WERI-Rb-1 (cell line): ENCODE measurements at places on chromosomes 3 and 15.

DNA sequence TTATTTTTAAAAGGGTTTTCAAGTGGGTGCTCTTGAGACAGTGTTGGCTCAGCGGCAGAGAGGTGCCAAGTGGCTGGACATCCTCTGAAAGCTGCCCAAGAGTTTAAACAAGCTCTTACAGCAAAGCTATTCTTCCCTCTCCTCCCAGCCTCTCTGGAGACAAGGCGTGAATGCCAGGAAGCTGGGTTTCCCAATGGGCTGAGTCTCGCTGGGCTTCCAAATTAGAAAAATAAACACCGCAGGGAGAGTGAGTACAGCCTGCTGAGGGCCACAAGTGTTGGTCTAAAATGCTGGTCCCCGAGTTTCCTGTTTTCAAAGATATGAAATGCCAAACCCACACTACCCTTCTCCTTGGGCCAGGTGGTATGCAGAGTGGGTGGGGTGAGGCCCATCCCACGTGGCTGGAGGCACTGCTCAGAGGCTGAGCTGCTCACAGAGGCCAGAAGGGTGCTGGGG is 36.4 kb downstream of the ZDHHC3 start:
- no peak for DNase-seq

DNA sequence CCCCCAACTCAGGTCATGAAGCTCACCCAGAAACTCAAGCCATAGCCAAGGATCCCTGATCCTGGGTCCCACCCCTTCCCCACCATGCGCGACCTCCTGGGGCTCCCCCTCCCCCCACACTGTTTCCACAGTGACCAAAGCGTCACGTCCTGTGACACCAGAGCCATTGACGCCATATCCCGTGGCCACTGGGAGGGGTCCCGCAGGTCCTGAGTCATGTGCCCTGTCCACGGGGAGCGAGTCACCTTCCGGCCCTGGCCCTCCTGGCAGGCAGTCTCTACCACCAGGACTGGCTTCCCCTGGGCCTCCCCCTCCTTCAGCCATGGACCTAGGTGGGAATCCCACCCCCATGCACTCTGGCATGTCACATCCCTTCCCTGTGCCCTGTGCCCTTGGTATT is 15.6 kb downstream of the SEMA3F start:
- DNase-seq = no peak

DNA sequence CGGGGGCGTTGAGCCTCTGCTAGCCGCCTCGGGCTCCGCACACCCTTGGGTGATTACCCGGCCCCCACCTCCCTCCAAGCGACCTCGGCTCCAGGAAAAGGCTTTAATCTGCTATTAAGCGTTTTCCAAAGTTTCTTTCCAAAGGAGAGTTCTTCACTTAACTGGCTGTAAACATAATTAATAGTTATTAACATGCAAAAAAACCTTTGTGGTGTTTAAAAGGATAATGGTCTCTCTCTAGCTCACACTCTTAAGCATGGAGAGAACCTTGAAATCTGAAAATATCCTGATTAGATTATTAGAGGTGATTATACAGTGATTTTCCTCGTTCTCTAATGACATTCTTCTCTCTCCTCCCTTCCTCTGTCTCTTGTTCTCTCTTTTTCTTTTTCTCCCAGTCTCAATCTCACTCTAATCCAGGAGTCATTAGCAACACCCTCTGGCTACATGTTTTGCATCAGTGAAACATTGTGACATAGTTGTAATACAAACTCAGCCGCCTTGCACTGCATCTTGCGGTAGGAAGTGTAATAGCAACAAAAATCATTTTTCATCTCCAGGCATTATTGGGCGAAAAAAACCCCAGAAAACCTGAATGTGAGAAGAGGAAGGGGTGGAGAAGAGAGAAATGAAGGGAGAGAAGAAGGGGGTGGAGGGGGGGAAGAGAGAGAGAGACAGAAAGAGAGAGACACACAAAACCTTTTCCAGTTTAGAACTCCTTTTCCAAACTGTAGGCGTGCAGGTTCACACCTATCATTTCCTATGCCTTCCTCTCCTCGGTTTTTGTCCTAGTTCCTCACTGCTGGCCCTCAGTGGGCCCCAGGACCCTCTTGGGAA is 24.4 kb downstream of the NR2F2 start:
- no peak for DNase-seq

DNA sequence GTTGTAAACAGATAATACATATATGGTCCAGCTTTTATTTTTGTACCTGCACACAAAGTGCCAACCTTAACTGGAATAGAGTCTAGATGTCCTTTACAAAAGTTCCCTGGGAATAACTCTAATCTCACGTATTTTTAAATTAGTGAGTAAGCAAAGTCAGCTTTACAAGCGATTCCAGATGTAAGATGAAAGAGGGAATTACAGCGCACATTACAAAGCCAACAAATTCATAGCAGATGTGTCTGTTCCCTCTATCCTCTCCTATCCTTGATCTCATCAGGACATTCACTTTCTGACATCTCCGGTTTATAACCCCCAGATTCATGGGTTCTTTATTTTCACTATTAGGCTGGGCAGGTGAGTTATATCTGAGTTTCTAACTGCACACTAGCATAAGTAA is 406.8 kb upstream of the ZNF385D start:
- no peak for DNase-seq

DNA sequence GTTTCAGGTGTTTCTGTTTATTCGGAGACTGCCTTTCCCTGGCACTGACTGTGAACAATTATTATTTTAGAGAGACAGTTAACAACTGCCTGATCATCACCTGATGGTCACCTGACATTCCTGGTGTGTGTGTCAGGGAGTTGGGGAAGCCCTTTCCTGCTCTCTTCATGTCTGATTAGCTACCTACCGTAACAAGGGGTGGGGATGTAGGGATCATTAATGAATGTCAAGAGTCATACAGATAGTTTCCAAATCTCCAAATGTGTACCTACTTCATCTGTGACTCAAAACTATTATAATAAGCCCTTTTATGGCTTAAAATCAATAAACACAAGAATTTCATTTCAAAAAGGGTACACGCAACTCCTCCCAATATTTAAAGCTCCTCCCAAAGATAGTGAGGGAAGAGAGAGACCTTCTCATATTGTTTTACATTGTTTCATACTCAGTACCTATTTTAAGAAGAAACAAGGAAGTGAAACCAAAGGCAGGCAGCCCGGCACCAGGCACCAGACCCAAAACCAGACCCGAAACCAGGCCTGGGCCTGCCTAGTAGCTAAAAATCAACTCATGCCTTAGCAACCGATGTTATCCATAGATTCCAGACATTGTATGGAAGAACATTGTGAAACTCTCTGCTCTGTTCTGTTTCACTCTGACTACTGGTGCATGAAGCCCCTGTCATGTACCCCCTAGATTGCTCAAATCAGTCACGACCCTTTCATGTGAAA is 844.9 kb upstream of the ALCAM start:
- no peak for DNase-seq

DNA sequence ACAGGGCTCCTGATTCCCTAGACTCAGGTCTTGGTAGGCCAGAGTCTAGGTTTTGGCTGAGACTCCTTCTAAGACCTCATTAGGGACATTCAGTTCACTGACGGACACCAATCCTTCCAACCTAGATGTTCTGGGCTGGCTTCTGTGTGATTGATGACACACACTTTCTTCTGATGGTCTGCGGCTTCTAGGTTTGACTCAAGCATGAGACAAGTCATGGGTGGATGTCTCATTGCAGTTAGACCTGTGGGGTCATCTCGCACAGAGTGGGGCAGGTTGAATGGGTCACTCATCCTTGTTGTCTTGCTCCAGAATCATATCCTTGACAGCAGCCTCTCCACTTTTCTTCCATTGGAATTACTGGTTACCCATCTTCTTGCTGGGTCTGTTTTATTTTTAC is 35.8 kb downstream of the ARNT2 start:
- DNase-seq = no peak

DNA sequence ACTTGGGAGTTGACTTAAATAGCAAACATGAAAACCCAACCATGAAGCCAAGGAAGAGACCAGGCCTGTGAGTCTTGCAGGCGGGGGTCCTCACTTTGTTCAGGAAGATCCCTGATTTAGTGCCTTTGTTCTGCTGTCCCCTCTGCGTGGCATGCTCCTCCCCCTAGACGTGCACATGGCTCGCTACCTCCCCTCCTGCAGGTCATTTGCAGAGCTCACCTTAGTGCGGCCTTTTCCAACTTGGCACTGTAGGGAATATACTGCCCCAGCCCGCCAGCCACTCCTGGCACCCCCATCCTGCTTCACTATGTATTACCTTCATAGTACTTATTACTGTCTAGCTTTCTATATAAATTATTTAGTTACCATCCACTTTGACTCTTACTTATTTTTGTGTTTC is 18.3 kb downstream of the GXYLT2 start:
- DNase-seq = no peak

- DNase-seq = no peak
Observed at GRCh38 chr3:126431103-126431534, 36.4 kb downstream of the CFAP100 start.

DNA sequence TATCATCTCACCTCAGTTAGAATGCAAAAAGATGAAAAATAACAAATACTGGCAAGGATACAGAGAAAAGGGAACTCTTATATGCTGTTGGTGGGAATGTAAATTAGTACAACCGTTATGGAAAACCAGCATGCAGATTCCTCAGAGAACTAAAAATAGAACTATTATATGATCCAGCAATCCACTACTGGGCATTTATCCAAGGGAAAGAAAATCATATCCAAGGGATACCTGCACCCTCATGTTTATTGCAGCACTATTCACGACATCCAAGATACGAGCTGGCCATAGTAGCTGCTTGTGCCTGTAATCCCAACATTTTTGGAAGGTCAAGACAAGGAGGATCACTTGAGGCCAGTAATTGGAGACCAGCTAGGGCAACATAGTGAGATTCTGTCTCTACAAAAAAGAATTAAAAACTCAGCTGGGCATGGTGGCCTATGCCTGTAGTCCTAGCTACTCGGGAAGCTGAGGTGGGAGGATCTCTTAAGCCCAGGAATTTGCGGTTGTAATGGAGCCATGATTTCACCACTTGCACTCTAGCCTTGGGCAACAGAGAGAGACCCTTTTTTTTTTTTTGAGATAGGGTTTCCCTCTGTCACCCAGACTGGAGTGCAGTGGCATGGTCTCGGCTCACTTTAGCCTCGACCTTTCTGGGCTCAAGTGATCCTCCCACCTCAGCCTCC is 26.6 kb downstream of the USP50 start:
- no peak for DNase-seq

- DNase-seq = no peak
Observed at GRCh38 chr3:65785065-65785645, 253.6 kb downstream of the MAGI1 start.

DNA sequence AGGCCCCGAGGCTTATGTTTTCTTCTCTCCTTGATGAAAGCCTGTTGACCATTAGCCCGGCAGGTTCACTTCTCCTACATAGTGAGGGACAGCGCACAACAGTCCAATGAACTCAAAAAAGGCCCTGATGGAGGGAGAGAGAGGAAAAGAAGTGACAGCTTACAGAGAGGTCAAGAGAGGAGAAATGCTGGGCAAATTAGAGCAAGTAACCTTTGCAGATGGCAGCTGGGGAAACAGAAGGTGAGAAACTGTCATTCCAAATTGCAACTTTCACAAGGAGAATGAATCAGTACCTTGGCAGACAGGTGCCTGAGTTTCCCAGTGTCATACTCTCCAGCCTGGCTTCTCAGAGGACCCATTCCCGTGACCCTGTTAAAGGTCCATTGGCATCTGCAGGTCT is 252.0 kb downstream of the EPHB1 start:
- no peak for DNase-seq

GRCh38 chr15:34239151-34239808 is 14.5 kb downstream of the EMC4 start:
- no peak for DNase-seq

DNA sequence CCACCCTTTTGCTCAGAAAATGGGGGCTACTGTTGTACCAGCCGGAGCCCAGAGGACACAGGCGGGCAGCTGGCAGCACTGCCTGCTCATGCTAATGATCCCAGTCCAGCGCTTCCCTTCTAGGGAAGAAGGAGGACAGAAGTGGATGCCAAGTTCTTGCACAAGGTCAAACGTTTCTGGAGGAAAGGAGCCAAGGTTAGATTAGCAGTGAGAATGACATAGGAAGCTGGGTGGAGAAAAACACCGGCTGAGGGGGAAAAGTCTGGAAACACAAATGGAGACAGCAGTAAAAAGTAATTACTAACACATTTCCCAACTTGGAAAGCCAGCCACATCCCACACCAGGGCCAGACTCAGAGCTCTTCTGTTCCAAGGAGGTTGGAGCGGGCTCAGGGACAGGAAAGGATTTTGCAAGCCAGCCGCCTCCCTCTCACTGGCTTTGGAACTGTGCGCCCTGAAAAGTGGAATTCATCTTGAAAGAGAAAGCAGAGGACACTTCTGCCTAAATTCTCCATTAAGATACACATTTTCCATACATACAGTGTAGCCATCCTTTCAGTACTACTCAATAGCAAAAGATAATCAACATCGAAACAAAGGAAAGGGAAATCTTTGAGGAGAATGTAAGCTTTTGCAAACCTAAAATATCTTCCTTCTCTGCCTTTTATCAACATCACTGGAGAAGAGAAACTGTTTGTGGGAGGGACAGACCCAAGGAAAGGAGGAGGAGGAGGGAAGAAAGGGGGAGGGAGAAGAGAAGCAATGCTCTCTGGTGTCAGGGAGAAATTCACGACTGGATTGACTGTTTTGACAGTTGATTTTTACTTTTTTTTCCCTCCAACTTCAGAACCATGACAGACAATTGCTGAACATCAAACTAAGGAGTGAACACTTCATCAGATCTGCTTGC is 133.6 kb downstream of the CD47 start:
- DNase-seq = no peak

DNA sequence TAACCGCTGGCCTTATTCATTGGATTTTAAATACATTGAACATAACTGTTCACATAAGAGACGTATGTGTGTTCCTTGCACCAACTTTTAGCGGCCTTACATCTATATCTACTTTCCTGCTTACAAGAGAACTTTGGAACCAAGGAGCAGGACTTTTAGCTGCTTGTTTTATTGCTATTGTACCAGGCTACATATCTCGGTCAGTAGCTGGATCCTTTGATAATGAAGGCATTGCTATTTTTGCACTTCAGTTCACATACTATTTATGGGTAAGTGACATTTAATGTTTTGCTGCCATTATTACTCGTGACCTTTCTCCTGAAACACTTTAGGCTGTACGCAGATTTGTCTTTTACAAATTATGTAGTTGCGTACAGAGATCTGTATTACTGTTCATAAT is 47.1 kb downstream of the STT3B start:
- no peak for DNase-seq

DNA sequence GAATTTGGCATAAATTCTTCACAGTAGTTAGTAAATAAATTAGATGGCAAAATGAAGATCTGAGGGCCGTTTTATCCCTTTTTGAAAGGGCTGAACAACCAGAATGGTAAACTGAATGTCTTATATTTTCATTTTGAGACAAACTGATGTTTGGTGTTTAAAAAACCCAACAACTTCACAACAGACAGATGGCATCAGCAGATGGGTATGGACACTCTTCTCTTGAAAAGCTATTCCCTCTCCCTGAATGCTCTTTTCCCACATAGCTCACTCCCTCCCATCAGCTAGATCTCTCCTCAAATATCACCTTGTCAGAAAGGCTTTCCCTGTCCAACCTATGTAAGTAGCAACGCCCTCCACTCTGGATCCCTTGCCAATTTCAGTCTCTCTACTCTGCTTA is 33.3 kb downstream of the EMC4 start:
- DNase-seq = no peak
